ENCODE measurements at places on chromosomes 12 and 14.
A peak's percentile ranks its signal among the peaks of the same experiment; 100 is the strongest.

GRCh38 chr12:24378548-24379407 is 429.3 kb upstream of the SOX5 start:
- H3K4me3 ChIP-seq = no peak overlapping the region
- H3K36me3 ChIP-seq = peaks cover 16% of the 10 kb centered on the region
- H3K27ac ChIP-seq = peak overlapping the region; percentile 23
- no peaks in the 10 kb centered on the region for H3K27me3 ChIP-seq
- no peak for DNase-seq

- no peak for DNase-seq
- no peak overlapping the region for H3K4me3 ChIP-seq
- H3K27me3 ChIP-seq = peaks cover 64% of the 10 kb centered on the region
Measured at GRCh38 chr14:77962731-77963520, 163.0 kb downstream of the ADCK1 start.

DNA sequence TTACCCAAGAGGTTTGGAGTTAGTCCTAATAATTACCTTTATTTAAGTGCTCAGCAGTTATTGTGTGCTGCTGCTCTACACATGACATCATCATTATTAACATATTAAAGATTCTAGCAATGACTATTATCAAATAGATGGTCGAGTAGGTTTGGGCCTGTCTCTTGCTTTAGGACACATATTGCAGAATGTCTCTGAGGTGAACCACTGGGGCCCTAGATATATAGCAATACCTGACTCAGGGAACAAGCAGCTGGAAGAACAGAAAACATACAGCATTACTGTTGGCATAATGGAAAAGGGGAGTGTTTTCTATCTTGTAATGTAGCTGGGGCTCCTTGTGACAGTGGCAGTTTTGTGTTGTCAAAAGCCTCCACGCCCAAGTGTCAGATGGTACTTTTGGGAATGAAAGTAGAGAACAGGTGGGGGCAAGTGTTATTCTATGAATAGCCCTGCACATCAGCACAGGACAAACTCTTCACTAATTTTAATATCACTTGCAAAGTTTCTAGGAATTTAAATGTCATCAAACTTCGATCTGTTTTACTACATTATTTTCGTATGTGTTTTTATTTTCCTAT is 54.6 kb downstream of the C12orf56 start:
- H3K4me3 ChIP-seq = no peak overlapping the region
- no peak overlapping the region for H3K27ac ChIP-seq
- peaks cover 11% of the 10 kb centered on the region for H3K27me3 ChIP-seq
- H3K4me1 ChIP-seq = no peaks in the 10 kb centered on the region

- no peak overlapping the region for H3K27ac ChIP-seq
- no peaks in the 10 kb centered on the region for H3K36me3 ChIP-seq
- H3K27me3 ChIP-seq = peaks cover 9% of the 10 kb centered on the region
Measured at GRCh38 chr14:83044001-83044400, 1510.3 kb upstream of the SEL1L start.

Data from nephron progenitor cell (in vitro differentiated cells).